Right renal cortex interstitium (tissue), 3 donors: ENCODE measurements at places on chromosomes 3 and 15. TPM values are rescaled to one million over a fixed set of nuclear protein-coding genes. Genes with fewer than 3 reads are reported as not detected.

KCNH8 gene
- polyA plus RNA-seq, result 0.75 TPM

FSTL1 gene
- polyA plus RNA-seq, result 528 TPM

SPINT1 gene
- 71.1 TPM for polyA plus RNA-seq

ANKRD34C gene
- 0.04 TPM for polyA plus RNA-seq

THSD4 gene
- polyA plus RNA-seq, result 33.2 TPM

TCTA gene
- 36.2 TPM for polyA plus RNA-seq

RLBP1 gene
- polyA plus RNA-seq, result not detected

HIGD2B gene
- polyA plus RNA-seq, result not detected

PCSK6 gene
- polyA plus RNA-seq, result 6.5 TPM

SKOR1 gene
- polyA plus RNA-seq, result 0.25 TPM

CEP152 gene
- 7.1 TPM for polyA plus RNA-seq

TYRO3 gene
- polyA plus RNA-seq, result 154 TPM

TRPC1 gene
- 9.3 TPM for polyA plus RNA-seq

FAM227B gene
- polyA plus RNA-seq, result 16.1 TPM

LIPC gene
- 11.8 TPM for polyA plus RNA-seq

PLSCR4 gene
- 19.3 TPM for polyA plus RNA-seq

GOLIM4 gene
- polyA plus RNA-seq, result 130 TPM

SLC15A2 gene
- 9.0 TPM for polyA plus RNA-seq

MOBP gene
- not detected for polyA plus RNA-seq
